ENCODE measurements at places on chromosomes 2 and 18.

GRCh38 chr18:79458131-79458838, 62.6 kb downstream of the NFATC1 start:
- peak; percentile 94 for DNase-seq

GRCh38 chr18:56284319-56284718, 354.1 kb downstream of the TXNL1 start:
- DNase-seq, result peak; percentile 42

GRCh38 chr2:217182926-217183325, 323.1 kb upstream of the TNP1 start:
- no peak for DNase-seq

GRCh38 chr2:200300638-200301314, 5.7 kb upstream of the SPATS2L start:
- peak; percentile 82 for DNase-seq

DNA sequence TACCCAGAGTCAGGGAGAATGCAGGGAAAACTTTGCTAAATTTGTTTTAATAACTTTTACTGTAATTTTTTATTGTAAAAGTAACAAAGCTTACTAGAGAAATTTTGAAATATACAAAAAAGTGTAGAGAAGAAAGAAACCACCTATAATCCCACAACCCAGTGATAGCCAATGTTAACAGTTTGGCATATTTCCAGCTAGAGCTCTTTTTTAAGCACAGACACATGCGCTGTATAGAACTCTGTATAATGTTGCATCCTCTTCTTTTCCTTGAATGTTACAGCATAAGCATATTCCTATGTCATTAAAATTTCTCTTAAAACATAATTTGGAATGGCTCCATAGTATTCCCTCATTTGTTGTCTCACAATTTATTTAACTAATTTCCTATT, 37.4 kb upstream of the EPAS1 start:
- DNase-seq, result no peak
